ENCODE measurements at places on chromosomes 7 and 10.

DNA sequence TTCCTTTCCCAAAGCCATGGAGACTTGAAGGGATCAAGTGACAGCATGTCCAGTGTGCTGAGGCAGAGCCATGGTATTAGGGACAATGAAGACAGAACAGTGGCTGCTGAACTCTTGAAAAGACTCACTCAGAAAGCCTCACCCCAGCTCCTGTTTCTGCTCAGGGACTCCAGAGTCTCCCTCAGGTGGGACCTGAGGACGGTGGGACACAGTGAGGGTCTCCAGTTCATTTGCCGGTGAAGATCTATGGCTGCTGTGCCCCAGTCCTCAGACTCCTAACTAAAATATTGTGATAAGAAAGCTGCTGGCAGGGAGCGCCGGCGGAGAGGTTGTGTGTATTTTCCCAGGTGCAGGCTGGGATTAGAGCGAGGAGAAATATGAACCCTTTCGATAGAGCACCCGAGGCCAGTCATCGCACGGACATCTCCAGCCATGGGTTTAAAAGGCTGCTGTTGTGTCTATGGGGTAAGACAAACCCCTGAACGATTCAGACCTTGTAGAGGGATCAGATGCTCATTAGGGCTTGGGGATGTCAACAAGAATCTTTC lies 57.2 kb downstream of the C7orf25 start:
- no peak for DNase-seq

DNA sequence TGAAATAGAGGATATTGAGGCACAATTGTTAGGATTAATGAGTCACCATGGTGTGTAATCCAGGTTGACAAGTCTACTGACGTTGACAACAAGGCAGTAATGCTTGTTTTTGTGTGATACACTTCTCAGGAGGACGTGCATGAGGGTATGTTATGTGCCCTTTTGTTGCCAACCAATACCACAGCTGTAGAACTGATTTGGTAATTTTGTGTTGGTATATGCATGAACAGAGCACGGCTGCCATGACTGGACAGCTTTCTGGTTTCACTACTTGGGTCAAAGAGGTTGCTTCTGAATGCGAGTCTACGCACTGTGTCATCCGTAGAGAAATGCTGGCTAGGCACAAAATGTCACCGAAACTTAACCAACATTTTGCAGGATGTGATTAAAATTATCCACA lies 32.9 kb downstream of the PHTF2 start:
- peak overlapping the region; percentile 42 for H3K4me3 ChIP-seq
- peak overlapping the region; percentile 46 for H3K27ac ChIP-seq
- DNase-seq, result no peak
- no peaks in the 10 kb centered on the region for H3K36me3 ChIP-seq

- H3K4me3 ChIP-seq, result no peak overlapping the region
- DNase-seq, result no peak
Observed at GRCh38 chr10:73432646-73433537, 469 bp downstream of the MSS51 start.

DNA sequence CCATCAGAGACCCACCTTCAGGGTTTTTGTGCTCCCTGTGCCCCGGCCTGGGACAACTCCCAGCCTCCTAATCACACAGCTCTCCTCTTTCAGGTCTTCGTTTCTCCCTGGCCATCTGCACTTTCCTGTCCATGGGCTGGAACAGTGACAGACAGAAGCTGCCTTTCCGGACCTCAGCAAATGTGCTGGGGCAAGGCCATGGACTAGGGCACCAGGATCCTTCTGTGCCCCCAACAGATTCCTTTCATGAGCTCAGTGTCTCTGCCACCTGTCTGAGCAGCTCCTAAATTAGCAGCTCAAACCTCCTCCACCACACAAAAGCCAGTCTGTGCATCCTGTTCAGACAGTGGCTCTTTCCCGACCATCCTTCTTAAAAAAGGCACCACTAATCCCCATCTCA lies 41.9 kb upstream of the FRMD4A start:
- H3K27ac ChIP-seq, result no peak overlapping the region
- no peak for DNase-seq
- H3K4me1 ChIP-seq, result no peaks in the 10 kb centered on the region
- H3K4me3 ChIP-seq, result no peak overlapping the region
- H3K27me3 ChIP-seq, result peaks cover 99% of the 10 kb centered on the region
- peaks cover 2% of the 10 kb centered on the region for H3K36me3 ChIP-seq

GRCh38 chr7:44460325-44460724 lies 30.1 kb downstream of the NUDCD3 start:
- H3K4me1 ChIP-seq, result peaks cover 56% of the 10 kb centered on the region
- peaks cover 15% of the 10 kb centered on the region for H3K36me3 ChIP-seq
- H3K4me3 ChIP-seq, result peak overlapping the region; percentile 63
- peak overlapping the region; percentile 1 for H3K27ac ChIP-seq
- DNase-seq, result peak; percentile 61
- no peaks in the 10 kb centered on the region for H3K27me3 ChIP-seq

GRCh38 chr7:141221007-141221612 lies 147.2 kb downstream of the TMEM178B start:
- H3K27ac ChIP-seq, result no peak overlapping the region
- H3K4me3 ChIP-seq, result no peak overlapping the region
- DNase-seq, result no peak
- peaks cover 17% of the 10 kb centered on the region for H3K27me3 ChIP-seq
- no peaks in the 10 kb centered on the region for H3K4me1 ChIP-seq

- peaks cover 9% of the 10 kb centered on the region for H3K36me3 ChIP-seq
- no peaks in the 10 kb centered on the region for H3K27me3 ChIP-seq
- no peak overlapping the region for H3K4me3 ChIP-seq
- no peak for DNase-seq
Observed at GRCh38 chr10:101493782-101494281, 94.2 kb downstream of the POLL start.

- no peaks in the 10 kb centered on the region for H3K27me3 ChIP-seq
- peaks cover 32% of the 10 kb centered on the region for H3K4me1 ChIP-seq
- DNase-seq, result no peak
- peak overlapping the region; percentile 44 for H3K27ac ChIP-seq
- H3K36me3 ChIP-seq, result peaks cover 17% of the 10 kb centered on the region
- H3K4me3 ChIP-seq, result no peak overlapping the region
Observed at GRCh38 chr10:71326464-71326881, 7.4 kb downstream of the SLC29A3 start.

DNA sequence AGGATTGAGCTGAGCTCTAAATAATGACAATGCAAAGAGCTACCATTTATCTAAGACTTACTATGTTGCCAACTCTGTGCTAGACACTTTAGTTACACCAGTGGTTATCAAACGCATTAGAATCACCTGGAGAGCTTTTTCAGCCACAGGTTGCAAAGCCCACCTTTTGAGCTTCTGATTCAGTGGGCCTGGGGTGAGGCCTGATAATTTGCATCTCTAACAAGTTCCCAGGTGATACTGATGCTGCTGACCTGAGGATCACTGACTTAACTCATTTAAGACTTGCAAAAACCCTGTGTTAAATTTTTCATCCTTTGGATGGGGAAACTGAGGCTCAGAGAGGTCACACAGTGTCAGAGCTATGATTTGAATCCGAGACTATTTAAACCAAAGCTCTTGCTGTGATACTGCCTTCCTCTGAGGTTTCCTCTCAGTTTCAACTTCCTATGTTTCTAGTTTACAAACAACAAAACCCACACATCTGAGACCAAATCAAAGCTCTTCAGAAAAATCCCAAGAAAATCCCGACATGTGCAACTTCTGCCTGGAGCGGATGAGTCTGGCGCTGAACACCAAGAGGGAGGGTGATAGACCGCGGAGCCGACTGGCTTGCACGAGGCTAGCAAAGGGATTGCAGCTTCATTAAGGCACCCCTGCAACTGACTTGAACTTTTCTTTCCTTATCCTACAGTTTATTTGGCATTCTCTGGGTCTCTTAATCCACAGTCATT lies 124.9 kb downstream of the CYP26A1 start:
- H3K27me3 ChIP-seq, result peaks cover 35% of the 10 kb centered on the region
- no peak for DNase-seq
- H3K36me3 ChIP-seq, result no peaks in the 10 kb centered on the region
- peaks cover 6% of the 10 kb centered on the region for H3K4me1 ChIP-seq

DNA sequence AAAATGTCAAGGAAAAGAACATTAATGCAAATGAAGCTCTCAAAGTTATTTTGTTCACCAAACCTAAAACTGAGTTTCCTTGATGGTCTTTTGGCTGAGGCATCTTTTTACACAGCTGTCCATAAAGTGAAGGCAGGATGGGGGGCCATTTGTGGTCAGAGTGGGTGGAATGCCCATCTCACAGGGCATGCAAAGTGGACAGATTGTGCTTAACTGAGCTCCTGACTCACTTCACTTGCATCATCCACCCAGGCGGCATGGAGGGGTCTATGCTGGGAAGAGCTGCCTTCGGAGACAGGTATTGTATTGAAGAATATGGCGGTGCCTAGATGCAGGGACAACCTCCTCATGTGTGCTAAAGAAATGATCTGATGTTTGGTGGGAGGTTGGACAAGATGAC lies 905.3 kb downstream of the KCNMA1 start:
- no peak overlapping the region for H3K4me3 ChIP-seq
- no peak for DNase-seq
- no peaks in the 10 kb centered on the region for H3K27me3 ChIP-seq
- no peaks in the 10 kb centered on the region for H3K36me3 ChIP-seq

GRCh38 chr10:101887775-101888174 lies 44.2 kb upstream of the KCNIP2 start:
- peaks cover 4% of the 10 kb centered on the region for H3K4me1 ChIP-seq
- H3K4me3 ChIP-seq, result no peak overlapping the region
- DNase-seq, result no peak
- no peak overlapping the region for H3K27ac ChIP-seq
- H3K36me3 ChIP-seq, result peaks cover 3% of the 10 kb centered on the region

DNA sequence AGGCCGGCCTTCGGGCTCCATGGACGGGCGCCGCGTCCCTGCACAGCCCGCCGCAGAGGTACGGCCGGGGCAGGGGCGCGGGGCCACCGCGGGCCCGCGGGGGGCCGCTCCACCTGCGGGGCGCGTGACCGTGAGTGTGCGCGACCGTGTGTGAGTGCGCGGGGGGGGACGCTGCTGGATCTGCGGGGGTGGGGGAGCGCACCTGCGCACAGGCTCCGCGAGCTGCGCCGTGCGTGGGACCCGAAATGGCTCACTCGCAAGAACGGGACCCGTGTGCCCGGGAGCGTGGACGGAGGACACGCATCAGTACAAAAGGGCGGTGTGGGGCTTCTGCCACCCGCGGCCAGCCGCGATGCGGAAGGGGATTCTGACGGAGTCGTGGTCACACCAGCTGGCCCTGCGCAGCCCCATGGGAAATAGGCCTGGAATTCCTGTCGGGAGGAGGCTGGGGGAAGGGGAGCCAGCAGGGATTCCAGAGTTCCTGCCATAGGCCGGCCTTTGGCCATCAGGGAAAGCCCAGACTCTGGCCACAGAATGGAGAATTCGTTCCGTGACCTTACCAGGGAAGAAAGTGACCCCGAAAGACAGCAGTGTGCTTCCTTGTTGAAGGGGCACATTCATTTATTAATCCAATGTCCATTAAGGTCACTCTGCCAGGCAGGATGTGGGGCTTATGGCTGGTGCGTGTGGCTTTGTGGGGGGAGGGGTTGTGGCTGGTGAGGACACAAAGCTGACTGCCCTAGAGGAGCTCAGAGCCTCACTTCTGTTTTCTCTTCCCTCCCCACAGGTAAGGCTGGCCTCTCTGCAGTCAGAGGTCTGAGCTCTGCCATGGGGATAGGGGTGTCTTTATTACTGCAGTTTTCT lies 494 bp downstream of the REPIN1 start:
- no peak for DNase-seq
- peak overlapping the region; percentile 89 for H3K27ac ChIP-seq
- peaks cover 28% of the 10 kb centered on the region for H3K4me1 ChIP-seq
- peak overlapping the region; percentile 91 for H3K4me3 ChIP-seq

- DNase-seq, result no peak
- peaks cover 10% of the 10 kb centered on the region for H3K27me3 ChIP-seq
- H3K4me3 ChIP-seq, result no peak overlapping the region
- no peaks in the 10 kb centered on the region for H3K36me3 ChIP-seq
- H3K4me1 ChIP-seq, result no peaks in the 10 kb centered on the region
Observed at GRCh38 chr7:96827701-96828100, 118.1 kb upstream of the SEM1 start.

DNA sequence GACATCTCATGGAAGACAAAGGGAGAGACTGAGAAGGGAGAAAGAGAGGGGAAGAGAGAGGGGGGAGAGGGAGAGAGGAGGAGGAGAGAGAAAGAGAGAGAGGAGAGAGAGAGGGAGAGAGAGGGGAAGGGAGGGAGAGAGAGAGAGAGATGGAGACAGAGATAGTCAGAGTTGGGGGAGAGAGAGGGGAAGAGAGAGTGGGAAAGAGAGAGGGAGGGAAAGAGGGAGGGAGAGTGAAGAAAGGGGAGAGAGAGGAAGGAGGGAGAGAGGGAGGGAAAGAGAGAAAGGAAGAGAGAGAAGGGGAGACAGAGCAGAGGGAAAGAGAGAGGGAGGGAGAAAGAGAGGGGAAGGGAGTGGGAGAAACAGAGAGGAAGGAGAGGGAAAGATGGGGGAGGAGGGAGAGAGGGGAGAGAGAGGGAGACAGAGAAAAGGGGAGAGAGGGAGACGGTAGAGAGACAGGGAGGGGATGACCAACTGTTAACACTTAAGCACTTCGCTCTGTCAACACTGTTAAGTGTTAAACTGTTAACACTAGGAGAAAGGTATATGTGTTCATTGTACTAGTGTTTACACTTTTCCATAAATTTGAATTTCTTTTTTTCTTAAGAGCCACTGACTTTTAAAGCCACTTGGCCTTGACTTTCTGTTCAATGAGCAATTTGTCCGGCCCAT lies 21.8 kb upstream of the SDK1 start:
- H3K27ac ChIP-seq, result no peak overlapping the region
- H3K4me1 ChIP-seq, result no peaks in the 10 kb centered on the region
- no peak for DNase-seq
- H3K36me3 ChIP-seq, result peaks cover 3% of the 10 kb centered on the region
- H3K27me3 ChIP-seq, result peaks cover 19% of the 10 kb centered on the region

- DNase-seq, result no peak
- H3K4me1 ChIP-seq, result no peaks in the 10 kb centered on the region
- H3K27ac ChIP-seq, result no peak overlapping the region
- H3K27me3 ChIP-seq, result peaks cover 55% of the 10 kb centered on the region
- H3K4me3 ChIP-seq, result no peak overlapping the region
Observed at GRCh38 chr7:106570948-106571418, 90.0 kb downstream of the CCDC71L start.

DNA sequence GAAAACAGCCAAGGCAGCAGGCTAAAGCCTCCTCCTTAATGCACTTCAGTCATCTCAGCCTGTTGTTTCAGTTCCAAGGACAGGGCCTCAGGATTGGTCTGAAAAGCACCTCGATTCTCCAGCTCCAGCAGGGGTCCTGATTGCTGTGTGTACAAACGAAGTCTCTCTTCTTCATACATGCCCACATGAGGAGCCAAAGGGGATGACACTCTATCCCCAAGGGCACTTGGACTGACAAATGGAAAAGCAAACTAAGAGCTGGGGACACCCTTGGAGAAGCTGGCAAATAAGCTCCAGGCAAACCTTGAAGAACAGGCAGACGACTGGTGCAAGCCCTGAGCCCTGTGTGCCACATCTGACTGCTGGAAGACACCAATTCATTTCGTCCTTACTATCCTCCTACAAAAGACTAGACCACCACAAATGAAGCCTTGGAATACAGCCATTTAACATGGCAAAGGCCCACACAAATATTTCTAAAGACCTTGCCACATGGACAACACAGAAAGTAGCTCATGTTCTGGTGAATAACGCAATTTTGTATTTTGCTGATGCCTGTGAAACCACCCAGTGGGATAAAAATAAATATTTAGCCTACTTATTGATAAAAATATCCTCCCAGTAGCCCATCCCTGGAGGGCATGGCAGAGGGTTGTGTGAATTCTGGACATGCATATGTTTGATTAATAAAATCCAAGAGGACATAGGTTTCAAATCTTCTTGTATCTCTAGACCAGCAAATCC lies 61.9 kb downstream of the PARD3 start:
- H3K4me1 ChIP-seq, result no peaks in the 10 kb centered on the region
- DNase-seq, result no peak
- H3K27me3 ChIP-seq, result peaks cover 11% of the 10 kb centered on the region
- no peak overlapping the region for H3K4me3 ChIP-seq
